Hematopoietic multipotent progenitor cell treated with erythropoietin and hydrocortisone succinate and interleukin-3 and kit ligand, for 6 days (in vitro differentiated cells): ENCODE measurements at places on chromosomes 5 and 9.

DNA sequence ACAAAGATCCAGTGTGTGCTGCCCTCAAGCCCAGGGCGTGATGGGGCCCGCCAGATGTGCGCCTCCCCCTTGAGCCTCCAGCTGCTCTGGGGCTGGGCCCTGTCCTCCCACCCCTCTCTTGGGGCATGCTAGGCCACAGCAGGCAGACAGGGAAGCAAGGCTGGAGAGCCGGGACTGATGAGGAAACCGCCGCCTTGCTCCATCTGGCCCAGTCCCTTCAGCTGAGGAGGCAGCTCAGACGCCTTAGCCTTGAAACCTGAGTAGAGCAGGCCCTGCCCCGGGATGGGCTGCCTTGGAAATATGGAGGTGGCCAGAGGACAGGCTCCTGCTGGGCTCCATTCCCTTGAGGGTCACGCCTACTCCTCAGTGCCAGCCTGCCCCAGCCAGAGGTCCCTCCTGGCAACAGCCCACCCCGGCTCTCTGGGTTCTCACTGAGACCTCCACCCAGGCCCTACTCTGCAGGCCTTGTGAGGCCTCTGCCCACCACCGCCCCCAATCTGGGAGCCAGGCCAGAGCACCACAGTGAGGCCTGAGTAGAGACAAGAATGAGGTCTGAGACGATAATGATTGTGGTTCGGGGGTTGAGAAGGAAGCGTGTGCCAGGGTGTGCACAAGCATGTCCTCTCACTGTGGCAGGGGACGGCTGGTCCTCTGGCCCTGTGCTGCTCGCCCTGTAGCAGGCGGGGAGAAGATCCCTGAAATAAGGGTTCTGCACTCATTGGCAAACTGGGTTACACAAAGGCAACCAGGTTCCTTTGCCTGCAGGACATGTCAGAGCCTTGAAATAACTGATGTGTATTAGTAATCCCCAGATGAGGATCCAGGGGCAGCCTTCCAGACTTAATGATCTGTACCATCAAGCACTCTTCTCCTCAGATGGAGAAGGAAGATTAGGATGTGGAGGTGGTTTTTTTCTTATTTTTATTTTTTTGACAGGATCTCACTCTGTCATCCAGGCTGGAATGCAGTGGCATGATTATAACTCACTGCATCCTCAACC lies 30.9 kb downstream of the CXXC5 start:
- DNase-seq: peak; percentile 85

- no peak for DNase-seq
Measured at GRCh38 chr9:95970317-95970716, 94.8 kb downstream of the ERCC6L2 start.

DNA sequence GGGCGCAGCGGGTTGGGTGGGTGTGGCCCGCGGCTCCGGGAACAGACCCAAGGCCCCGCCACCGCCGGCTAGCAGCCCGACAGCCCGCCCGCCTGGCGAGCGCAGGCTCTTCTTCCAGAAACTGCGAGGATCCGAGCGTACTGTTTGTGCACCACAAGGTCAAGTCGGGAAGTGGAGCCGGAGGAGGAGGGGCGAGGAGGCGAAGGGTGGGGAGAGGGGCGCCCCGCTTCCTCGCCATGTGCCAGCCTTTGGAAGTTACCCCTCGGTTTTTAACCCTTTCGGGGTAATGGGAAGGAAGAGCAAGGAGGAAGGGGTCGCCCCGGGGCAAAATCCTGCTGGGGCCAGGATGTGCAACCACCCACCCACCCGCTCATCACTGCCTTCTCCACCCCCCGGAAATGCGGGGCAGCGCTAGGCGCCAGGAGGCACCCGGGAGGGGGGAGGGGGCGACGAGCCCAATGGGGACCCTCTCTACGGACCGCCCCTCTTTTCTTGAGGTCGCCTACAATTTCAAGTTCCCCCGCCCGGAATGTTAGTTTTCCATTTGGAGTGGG lies 1.1 kb upstream of the JADE2 start:
- DNase-seq: peak; percentile 85

GRCh38 chr5:23303836-23304235 lies 203.6 kb upstream of the PRDM9 start:
- no peak for DNase-seq

DNA sequence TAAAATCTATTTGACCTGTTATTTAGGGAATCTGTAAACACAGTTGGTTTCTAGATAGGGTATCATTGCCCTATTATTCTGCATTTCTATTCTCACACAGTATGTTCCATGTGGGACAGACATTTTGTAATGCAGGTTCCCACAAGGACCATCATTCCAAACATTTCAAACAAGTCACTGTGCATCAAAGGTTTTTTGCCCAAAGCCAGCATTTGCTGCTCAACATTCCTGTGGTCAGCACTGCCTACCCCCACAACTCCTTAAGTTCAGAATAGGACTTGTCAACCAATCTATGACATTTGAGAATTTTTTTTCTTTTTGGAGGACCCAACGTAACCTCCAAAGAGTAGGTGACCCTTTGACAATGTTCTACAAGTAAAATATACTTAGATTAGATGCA lies 95.7 kb downstream of the LPAR1 start:
- no peak for DNase-seq

- DNase-seq: no peak
Measured at GRCh38 chr9:75950998-75951397, 60.5 kb downstream of the PCSK5 start.

- no peak for DNase-seq
Measured at GRCh38 chr5:2904399-2904798, 152.9 kb upstream of the IRX2 start.

GRCh38 chr9:36258996-36259533 lies 817 bp upstream of the GNE start:
- DNase-seq: no peak

DNA sequence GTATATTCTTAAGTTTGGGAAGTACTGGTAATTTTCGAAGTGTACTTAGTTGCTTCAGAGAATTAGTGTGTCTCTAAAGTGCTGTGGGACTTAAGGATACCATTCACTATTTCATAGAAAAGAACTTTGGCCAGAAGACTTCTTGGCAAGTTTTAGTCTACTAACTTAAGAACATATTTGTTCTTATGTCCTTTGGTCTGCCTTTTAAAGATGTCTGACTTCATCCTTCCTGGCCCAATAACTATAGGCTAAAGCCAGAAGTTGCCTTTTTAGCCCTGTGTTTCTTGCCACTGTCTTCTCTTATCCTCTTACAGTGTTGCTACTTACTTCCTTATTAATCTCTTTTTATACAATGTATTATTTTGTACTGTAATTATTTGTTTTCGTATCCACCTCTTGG lies 6.3 kb downstream of the RBM27 start:
- no peak for DNase-seq
